ENCODE measurements at places on chromosomes 5 and 9.

DNA sequence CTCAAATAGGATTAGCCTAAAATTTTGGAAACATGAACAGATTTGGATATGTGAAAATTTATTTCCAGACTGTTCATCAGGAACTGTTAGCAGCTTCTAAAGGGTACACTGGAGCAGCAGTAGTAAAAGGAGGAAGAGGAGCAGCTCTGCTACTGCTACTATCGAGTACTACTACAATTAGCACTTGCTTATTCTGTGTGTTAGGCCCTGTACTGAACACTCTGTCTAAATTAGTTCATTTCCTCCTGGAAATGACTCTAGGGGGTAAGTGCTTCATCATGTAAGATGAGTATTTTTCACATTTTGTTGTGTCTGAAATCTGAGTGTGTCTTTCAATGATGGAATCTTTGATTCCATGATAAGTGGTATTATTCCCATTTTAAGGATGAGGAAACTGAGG lies 9.8 kb downstream of the CD274 start:
- DNase-seq, result no peak

DNA sequence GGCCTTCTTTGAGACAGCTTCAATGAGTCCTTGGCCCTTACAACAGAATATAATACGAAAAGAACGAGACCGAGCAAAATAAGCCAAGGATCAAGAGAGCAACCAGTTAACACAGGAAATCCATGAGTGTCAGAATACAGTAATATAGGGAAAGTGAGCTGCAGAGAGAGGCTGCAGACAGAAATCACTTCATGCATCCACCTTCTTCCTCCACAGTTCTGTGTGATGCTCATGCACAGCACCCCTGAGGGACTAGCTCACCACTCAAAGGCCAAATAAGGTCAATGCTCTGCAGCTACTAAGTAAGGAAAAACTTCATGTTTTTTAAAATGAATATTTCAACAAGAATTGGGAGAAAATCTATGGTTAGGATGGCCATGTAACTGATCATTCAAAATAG lies 257.1 kb downstream of the MCTP1 start:
- no peak for DNase-seq

DNA sequence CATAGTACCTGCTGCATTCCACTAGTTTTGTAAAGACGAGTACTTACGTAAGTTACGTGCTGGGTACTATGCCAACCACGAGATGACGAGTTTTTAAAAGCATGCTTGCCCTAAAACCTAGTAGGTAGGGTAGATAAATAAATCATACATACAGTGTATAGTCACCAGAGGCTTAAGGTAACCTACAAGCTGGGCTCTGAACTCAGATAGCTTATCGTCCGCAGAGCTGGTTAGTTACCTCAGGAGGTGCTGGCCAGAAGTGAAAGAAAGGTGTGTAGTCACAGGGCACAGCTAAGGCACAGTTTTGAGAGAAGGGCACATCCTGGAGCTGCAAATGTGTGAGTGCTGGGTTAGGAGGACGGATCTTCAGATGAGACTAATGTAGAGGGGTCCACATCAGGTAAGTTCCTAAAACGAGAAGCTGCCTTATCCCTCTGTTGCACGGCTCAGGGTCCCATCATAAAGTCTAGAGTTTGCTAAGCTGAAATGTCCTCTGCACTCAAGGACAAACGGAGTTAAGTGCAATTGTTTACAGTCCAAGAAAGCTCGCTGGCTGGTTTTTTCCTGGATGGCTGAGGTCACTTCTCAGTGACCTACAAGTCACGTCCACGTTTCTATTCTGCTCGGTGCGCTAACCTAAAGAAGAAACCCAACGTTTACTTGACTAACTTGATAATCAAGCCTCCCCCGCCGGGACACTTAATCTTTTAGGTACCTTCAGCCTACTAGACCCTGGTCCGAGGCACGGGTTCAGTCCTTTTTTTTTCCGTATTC lies 1.1 kb upstream of the SNX24 start:
- DNase-seq, result no peak

GRCh38 chr5:15249152-15249551 lies 250.8 kb upstream of the FBXL7 start:
- no peak for DNase-seq

- DNase-seq, result no peak
Measured at GRCh38 chr5:168228668-168229067, 62.8 kb upstream of the WWC1 start.

GRCh38 chr5:143143973-143144372 lies 259.5 kb downstream of the NR3C1 start:
- DNase-seq, result no peak

- DNase-seq, result no peak
Measured at GRCh38 chr5:58064801-58065200, 395.1 kb downstream of the PLK2 start.

DNA sequence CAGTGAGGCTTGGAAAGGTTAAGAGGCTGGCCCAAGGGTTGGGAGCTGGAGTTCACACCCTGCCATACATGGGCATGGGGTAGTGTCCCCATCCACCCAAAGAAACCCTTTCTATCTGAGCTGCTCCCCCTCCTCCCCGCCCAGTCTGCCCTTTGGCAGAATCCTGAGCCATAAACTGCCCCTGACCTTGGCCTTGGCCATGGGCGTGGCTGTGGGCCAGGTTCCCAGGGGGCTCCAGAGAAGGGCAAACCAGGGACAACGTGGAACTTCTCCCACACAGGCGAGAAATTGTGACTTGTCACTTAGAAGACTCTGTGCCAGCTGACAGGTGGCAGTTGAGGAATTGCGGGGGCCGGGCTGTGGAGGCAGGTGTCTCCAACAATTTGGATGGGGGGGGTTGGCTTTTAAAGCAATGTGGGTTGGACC lies 4.8 kb downstream of the FAM78A start:
- no peak for DNase-seq

- DNase-seq, result no peak
Measured at GRCh38 chr5:81393783-81394718, at the start of gene ACOT12. Gene ACOT12 (minus strand): TSS chr5:81394134. CDS start chr5:81394114, 20 bp downstream.

- no peak for DNase-seq
Measured at GRCh38 chr5:53179691-53180090, 70.1 kb upstream of the MOCS2 start.

DNA sequence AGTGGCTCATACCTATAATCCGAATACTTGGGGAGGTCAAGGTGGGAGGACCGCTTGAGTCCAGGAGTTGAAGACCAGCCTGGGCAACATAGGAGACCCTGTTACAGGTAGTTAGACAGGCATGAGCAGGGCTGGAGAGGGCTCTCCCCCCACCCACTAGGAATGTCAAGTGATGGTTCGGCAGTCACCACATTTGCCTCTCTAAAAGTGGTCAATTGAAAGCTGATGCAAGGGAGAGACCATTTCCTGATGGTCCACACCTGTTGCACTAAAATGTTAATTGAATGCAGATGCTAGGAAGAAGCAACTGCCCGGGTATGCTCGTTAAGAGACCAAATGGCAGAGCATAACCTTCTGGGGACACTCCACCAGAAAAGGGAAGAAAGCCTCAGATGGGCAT lies 82.7 kb downstream of the SFXN1 start:
- DNase-seq, result no peak

GRCh38 chr5:83364312-83365299 lies 106.9 kb upstream of the VCAN start:
- DNase-seq, result no peak

- DNase-seq, result no peak
Measured at GRCh38 chr9:81890104-81890503, 38.1 kb upstream of the SPATA31D4 start.

DNA sequence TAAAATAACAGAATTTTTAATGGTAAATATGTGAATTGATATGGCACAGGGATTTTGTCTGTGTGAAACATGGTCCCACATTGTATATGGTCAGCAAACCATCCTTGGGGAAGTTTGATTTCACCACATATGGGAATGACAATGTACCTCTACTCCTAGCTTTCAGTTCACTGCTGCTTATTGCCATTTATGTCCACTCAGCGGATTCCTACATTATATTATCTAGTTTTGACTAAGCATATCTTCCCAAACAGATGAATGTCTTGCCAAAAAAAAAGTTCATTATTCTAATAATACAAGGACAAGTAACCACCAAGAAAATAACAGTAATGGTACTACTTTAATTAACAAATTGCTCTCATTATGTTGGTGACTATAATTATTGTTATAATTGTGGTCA lies 1521.6 kb downstream of the MAT2B start:
- DNase-seq, result no peak

- DNase-seq, result peak; percentile 85
Measured at GRCh38 chr5:170302653-170303501, 5.3 kb upstream of the LCP2 start.

DNA sequence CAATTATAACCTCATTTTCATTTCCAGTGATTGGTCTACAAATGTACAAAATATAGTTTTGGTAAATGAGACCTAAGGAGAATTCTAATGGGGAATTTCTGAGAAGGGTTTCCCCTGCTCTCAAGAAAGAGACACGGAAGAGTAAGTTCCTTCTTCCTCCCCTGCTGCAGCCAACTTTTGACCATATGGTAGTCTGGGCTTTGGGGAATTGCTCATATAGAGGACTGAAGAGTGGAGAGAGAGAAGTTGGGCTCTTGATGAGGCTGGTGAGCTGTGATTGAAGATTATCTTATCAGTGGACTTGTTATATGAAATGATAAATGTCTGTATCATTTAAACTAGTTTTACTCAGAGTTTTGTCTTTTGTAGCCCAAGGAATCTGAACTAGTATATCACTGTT lies 4.3 kb upstream of the LNPEP start:
- DNase-seq, result no peak

DNA sequence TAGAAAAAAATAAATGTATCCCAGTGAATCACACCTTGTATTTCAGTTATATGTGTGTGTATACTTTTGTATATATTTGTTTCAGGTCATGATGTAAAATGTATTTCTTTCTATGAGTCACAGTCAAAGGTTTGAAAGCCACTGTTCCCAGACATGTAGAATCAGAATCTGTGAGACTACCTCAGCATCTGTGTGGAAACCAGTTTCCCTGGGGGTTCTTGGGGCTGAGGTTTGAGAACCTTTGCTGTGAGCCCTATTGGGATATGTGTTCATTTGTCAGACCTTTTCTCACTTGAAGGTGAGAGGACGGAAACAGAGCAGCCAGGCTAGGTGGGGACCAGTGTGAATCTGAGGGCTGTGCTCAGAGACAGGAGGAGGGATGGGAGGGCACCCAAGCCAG lies 78.7 kb upstream of the SAP30L start:
- no peak for DNase-seq

GRCh38 chr5:133877351-133878235 lies 90.8 kb downstream of the C5orf15 start:
- DNase-seq, result no peak

GRCh38 chr9:95819636-95820035 lies 55.9 kb upstream of the ERCC6L2 start:
- DNase-seq, result no peak

GRCh38 chr5:18032744-18033143 lies 398.5 kb downstream of the TAF11L14 start:
- no peak for DNase-seq

DNA sequence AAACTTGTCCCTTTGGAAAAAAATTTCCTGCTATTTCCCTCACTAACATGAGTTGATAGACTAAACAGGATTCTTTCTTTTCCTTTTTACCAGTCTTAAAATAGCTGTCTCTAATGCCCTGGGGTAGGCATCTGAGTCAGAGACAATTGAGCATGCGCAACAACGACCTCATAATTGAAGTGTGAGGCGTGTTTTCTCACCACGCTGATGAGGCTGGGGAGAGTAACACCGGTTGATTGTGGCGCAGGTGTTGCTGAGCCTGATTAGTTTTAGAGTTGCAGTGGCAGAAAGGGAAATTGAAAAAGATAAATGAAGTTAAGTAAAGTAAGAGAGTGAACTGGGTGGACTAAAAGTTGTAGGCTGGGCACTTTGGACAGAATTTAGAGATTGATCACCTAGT lies 213.7 kb downstream of the TLR4 start:
- DNase-seq, result no peak

GRCh38 chr5:158816011-158816696 lies 283.6 kb downstream of the EBF1 start:
- no peak for DNase-seq

- DNase-seq, result no peak
Measured at GRCh38 chr5:178677429-178677828, 50.6 kb upstream of the CLK4 start.

GRCh38 chr5:180099733-180100611 lies 28.4 kb upstream of the RNF130 start:
- DNase-seq, result no peak

GRCh38 chr5:143355710-143356109 lies 47.8 kb downstream of the NR3C1 start:
- DNase-seq, result peak; percentile 74

- no peak for DNase-seq
Measured at GRCh38 chr5:111234125-111234524, 9.9 kb downstream of the CAMK4 start.

GRCh38 chr9:16262477-16263261 lies 607.8 kb downstream of the BNC2 start:
- no peak for DNase-seq

- DNase-seq, result no peak
Measured at GRCh38 chr5:170107674-170108073, 2.0 kb downstream of the FOXI1 start.

- peak; percentile 20 for DNase-seq
Measured at GRCh38 chr9:93086447-93087224, 9.4 kb upstream of the CARD19 start.
